ENCODE measurements at places on chromosomes 2 and 18. TPM values are rescaled to one million over a fixed set of nuclear protein-coding genes. Genes with fewer than 3 reads are reported as not detected.

ORMDL1 gene
- total RNA-seq = 85.1 TPM

C2orf42 gene
- total RNA-seq = 29.7 TPM

ALK gene
- total RNA-seq = not detected

ICOS gene
- total RNA-seq = 45.4 TPM

MEP1B gene
- total RNA-seq = not detected

UPP2 gene
- not detected for total RNA-seq

CARF gene
- total RNA-seq = 14.6 TPM

GPR39 gene
- not detected for total RNA-seq

UCN gene
- 3.6 TPM for total RNA-seq

PARD6G gene
- 0.46 TPM for total RNA-seq

PIGN gene
- total RNA-seq = 25.6 TPM

TUBA4B gene
- not detected for total RNA-seq

All from activated naive CD4-positive, alpha-beta T cell treated with anti-CD3 and anti-CD28 coated beads, Interleukin-2, amount 10 ng/mL, durations not matched to agents 5 hours and 36 hours (primary cell).